ENCODE measurements at places on chromosomes 13 and 19.

DNA sequence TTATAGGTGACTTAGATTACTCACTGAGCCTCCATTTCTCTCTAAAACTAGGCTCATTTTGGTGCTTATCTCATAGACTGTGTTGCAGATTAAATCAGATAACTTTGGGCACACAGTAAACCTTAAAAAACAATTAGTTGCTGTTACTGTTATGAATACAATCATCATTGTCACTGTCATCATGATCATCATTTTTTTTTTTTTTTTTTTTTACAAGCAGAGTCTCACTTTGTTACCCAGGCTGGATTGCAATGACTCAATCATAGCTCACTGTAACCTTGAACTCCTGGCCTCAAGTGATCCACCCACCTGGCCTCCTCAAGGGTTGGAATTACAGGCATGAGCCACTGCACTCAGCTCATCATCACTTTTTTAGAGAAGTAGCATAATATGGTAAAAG lies 60.0 kb downstream of the VWA8 start:
- no peak for DNase-seq

GRCh38 chr19:55464039-55464661 lies 401 bp downstream of the C19orf85 start:
- DNase-seq = no peak

DNA sequence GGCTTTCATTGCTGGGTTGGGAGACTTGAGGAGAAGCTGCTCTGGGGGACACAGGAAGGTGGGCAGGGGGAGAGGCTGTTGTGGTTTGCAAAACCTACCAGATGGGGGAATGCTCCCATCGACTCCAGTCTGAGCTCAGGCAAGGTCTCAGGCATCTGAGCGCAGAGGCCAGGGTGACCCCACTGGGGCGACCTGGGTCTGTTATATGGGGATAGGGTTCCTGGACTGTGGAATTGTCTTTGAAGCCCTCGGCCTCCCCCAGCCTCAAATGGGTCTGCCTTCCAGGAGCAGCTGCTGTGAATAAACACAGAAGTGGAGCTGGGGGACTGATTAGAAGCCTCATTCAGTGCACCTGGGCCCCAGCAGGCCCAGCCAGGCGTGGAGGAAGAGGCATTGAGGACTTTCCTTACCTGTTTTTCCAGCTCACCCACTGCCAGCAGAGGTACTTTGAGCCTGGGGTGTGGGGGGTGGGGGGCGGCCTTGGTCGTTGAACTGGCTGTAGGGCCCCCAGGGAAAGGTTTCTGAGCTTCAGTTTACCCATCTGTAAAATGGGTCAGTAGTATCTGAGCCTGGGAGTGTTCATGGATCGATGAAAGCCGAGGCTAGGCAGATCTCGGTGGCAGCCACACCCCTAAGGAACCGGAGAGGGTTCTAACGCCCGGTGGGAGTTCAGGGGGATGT lies 1.4 kb downstream of the CERS4 start:
- no peak for DNase-seq

- no peak for DNase-seq
Measured at GRCh38 chr19:5612891-5613865, 9.4 kb downstream of the SAFB2 start.

- DNase-seq = no peak
Measured at GRCh38 chr19:47714339-47714738, 1.1 kb downstream of the EHD2 start.

DNA sequence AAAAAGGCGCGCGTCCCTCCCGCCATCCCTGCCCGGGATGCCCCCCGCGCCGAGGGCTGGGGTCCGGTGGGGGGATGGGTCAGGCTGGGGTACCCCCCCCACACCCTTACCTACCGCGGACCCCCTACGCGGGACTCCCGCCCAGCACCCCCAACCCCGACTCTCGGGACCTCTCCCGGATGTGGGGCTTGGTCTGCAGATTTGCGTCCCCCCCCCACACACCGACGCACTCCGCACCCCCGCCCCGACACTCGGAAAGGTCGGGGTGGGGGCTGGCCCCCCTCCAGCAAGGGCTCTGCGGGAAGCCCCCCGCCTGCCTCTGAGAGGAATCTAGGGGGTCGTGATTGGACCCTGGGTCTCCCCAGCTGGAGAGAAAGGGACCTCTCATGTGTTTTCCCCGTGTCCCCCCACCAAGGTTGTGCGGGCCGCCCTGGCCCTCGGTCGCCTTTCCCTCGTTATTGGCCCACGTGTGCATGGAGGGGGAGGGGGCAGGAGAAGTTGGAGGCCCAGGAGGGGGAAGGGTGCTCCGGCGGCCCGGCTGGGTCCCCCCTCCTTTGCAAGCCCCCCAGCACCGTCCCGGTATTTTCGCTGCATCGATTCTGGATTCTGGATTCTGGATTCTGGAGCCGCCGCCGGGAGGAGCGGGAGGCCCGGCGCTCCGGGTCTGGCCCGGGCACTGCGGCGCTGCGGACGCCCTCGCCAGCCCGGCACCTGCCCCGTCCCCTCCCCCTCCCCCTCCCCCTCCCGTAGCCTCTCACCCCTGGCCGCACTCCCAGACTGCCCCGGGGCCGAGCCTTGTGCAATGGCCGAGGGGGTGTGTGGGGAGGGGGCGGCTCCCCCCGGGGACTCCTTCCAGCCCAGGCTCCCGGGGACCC lies 607 bp downstream of the NFIC start:
- DNase-seq = no peak

- no peak for DNase-seq
Measured at GRCh38 chr13:106675311-106675710, 107.4 kb upstream of the ARGLU1 start.

DNA sequence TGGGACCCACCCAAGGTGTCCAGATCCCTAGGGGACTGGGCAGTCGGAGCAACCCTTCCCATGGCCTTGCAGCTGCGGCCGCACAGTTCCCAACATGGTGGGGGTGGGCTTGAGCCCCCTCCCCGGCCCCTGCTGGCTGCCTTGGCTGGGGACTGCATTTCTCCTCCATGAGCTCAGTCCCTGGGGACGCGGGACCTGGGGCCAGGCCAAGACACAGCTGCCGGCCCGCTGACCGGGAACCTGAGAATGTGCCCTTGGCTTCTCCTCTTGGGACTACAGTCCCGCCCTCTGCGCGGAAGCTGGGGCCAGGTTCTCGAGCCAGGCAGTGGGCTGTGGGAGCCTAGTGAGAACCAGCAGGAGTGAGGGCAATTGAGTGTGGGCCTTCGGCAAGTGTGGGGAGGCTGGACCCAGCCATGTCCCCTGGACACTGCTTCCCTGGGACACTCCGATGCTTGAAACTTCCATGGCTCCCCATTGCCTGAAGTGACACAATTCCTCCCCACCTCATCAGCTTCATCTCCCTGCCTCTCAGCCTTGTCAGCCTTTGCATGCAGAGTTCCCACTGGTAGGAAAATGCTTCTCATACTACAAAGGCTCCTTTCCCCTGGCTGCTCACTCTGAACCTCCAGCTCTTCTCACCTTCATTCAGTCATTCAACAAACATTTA lies 13.1 kb upstream of the NOTCH3 start:
- DNase-seq = no peak

DNA sequence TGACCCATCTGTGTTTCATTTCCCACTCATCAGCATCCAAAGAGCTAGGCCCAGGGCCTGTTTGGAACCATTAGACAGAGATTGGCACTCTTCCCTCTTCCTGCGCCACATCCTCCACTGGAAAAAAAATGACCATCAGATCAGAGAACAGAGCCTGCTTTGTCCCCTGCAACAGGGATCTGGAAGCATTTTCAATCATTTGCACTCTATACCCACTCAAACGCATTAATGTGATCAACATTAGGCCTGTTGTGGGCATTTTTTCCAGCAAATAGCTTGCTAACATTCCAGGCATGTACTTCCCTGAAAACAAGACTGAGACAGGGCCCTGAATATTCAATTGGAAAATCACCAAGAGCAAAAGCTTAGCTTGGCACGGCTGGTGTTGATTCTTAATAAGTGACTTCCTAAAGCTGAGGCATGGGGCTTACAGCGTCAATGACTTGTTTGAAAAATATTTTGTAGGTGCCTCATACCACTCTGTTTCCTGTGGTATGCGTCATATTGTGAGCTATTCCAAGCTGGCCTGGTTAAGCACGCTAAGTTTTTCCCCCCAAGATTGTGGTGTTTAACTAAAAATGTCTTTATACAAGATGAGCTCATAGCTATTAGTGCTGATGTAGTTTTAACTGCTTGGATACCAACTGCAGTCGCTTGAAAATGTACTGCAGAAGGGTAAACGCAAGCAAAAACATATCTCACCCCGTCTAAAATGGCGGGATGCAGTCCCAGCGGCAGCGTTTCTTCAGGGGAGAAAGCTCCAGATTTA lies 404.4 kb downstream of the SPRY2 start:
- DNase-seq = no peak

DNA sequence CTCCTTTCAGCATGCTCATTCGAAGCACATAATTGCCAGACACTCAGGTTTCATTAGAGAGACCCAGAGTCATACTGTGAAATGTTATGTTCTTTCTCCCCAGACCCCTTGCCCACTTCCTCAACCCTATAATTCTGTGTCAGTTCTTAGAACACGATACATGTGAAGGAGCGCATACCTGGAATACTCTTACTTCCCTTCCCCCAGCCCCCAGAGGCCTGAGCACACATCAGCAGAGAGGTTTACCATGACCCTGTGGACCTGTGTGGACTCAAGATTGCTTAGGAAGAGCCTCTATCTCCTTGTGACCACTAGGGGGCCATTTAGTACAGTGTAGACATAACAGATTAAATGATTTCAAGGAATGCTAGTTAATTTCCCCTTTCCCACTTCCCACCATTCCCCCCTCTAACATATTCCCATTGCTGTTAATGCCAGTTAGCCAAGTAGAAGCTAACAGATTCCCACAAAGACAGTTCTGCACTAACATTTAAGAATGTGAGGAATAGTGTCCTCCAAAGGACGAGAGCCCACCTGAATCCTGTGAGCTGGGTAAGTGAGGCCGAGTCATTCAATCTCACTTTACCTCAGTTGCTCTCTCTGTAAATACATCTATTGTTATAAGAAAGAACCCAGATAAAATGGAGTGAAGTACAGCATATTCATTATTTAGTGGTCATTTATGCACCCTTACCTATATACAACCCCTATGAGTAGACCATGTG lies 154.2 kb upstream of the MAB21L1 start:
- DNase-seq = no peak

- no peak for DNase-seq
Measured at GRCh38 chr13:36533806-36534205, 101.5 kb downstream of the CCNA1 start.

DNA sequence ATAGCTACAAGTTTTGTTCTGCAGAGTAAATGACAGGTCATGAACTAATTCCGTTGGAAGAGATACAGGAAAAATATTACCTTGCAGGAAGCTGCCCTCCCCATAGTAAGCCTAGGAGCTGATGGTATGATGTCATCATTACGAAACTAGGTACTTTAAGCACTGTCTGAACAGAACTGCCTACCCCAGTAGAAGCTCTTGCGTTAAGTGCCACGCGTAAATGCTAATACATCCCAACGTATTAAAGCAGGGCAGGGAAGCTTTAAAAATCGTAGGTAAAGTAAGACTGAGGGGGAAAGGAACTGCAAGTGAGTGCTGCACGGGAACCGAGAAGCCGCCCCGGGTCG lies 572 bp downstream of the UGGT2 start:
- DNase-seq = no peak

DNA sequence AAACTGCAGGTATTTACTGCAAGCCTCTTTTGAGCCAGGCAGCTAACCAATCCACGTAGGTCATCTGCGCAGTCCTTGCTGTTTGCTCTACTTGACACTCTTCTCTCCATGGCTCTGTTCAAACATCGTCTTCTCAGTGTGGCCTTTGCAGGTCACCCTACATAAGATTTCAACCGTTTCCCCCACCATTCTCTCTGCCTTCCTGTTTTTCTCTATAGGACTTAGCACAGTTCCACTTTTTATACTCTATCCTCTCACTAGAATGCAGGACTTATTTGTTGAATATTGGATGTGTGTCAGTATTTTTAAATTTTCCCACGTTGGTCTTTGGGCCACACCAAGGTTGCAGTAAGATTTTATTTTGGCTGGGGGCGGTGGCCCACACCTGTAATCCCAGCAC lies 1.7 kb upstream of the FBXW9 start:
- no peak for DNase-seq

- DNase-seq = no peak
Measured at GRCh38 chr19:37893845-37894575, 12.4 kb downstream of the WDR87 start.

DNA sequence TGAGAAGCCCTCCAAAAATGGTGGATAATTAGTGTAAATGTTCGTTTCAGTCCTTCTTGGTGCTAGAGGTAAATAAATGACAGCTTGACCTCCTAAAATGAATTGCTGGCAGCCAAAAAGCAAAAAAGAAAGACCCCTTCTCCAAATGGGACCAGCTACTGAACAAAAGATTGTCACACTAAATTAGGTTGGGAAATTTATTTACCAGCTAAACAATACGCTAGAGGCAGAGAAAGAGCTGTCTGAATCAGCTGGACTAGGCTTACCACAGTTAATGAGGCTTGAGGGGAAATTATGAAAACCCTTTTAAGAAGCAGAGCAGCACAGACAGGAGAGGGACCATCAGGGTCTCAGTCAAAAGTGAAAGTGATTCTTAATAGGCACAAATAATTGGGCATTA lies 498.9 kb downstream of the SUCLA2 start:
- DNase-seq = no peak

GRCh38 chr19:29855087-29855486 lies 43.3 kb downstream of the CCNE1 start:
- no peak for DNase-seq

DNA sequence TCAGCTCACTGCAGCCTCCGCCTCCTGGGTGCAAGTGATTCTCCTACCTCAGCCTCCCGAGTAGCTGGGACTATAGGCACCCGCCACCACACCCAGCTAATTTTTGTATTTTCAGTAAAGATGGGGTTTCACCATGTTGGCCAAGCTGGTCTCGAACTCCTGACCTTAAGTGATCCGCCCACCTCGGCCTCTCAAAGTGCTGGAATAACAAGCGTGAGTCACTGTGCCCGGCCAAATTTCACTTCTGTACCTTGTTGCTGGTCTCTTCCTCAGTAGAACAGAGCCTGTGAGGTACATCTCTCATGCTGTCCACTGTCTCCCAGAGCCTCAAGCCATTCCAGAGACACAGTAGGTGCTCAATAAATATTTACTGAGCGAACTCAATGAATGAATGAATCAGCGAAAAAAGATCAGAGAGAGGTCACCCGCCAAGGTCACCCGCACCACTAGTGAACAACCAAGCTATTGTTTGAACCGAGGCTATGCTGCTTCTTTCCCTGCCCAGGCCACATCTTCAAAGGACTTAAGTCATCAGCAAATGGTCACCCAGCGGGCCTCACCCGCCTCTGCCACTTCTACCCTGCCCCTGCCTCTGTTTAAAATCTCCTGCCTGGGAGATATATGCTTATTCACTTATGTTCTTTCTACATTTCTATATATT lies 9.3 kb downstream of the TMEM143 start:
- DNase-seq = no peak

- no peak for DNase-seq
Measured at GRCh38 chr19:49374665-49375434, 11.2 kb downstream of the DKKL1 start.

Measured in stimulated activated naive CD4-positive, alpha-beta T cell treated with Interleukin-2 at 50 U/mL for 16 hours (primary cell).